ENCODE measurements at places on chromosomes 13 and 19. TPM values are rescaled to one million over a fixed set of nuclear protein-coding genes. Genes with fewer than 3 reads are reported as not detected.

DNA sequence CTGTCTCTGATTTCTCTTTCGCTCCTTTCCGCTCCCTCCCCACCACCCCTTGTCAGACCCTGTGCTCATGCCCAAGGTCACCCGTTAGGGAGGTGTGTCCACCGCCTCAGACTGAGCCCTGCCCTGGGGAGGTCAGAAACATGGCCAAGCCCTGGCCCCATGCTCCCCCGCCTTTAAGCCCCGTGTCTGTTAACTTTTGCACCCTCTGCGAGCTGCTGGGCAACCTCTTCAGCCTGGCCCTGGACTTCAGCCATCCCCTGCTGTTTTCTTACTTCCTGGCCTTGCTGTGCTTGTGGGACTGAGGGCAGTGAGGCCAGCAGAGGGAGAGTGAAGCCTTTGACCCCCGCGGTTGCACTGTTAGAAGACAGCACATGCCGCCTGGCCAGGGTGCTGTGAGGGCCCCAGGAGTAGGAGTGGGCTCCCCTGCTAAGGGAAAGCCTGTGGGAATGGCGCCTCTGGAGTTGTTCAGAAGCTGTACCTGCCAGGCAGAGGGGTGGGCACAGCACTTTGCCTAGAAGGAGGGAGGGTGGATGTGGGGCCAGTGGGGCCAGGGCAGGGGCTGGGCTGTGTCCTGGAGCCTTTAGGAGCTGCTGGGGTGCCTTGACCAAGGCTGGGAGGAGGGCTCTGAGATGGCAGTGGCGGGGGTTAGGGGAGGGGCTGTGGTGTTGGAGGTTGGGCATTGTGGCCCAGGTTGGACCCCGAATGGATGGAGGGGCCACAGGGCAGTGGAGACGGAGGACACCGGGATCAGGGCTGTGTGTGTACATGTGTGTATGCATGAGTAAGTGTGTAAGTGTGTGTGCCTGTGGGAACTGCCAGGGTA is 7.9 kb downstream of the UPF1 start:
- H3K4me1 ChIP-seq: peaks cover 44% of the 10 kb centered on the region
- H3K4me3 ChIP-seq: peak overlapping the region; percentile 39
- DNase-seq: no peak
- H3K27ac ChIP-seq: peak overlapping the region; percentile 62
- no peaks in the 10 kb centered on the region for H3K27me3 ChIP-seq

DNA sequence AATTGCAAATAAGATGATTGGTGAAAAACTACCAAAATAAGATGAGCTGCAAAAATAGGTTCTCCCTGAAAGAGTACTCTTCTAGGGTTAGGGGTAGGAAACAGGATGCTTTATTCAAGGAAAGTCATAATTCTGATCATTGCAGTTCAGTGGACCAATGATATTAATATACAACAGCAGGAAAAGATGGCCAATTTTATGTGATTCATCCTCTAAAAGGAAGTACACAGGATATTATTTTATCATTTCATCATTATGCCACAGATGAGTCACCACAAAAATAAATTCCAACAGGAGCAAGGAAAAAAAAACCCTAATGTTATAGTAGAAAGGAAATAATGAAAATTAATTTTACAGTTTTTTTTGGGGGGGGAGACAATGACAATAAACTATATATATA is 205.0 kb downstream of the NALCN start:
- H3K4me3 ChIP-seq: no peak overlapping the region
- no peaks in the 10 kb centered on the region for H3K36me3 ChIP-seq
- no peak for DNase-seq

DNA sequence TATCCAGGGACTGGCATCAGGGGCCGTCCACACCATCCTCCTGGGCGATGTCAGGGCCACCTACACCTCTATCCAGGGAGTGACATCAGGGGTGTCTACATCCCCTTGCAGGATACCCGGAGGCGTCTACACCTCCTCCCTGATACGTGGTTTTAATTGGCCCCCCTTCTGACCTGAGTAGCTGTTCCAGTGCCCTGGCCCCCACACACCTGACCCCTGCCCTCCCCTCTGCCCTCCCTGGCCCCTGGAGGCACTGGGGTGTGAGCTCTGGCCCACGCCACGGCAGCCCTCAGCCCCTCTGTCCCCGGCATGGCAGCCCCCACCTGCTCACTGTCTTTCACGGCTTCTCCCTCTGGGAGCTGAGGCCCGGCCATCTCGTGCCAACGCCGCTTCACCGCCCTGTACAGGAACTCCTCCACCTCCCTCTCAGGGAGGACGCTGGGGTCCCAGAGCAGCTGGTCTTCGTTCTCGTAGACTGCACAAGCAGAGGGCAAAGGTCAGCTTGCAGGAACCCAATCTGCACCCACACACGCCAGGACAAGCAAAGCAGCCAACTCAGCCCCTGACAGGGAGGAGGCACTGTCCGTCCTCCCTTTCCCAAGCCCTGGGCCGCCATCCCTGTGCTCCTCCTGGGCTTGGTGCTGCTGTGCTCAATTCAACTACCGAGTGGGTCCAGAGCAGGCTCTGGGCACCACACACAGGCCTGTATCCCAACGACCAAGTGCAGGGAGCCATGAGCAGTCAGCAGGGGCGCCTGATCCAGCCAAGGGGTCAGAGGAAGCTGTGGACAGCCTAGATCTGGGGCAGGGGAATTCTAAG is 22.2 kb upstream of the PLPP2 start:
- H3K4me1 ChIP-seq: no peaks in the 10 kb centered on the region
- no peak overlapping the region for H3K27ac ChIP-seq
- DNase-seq: no peak
- H3K4me3 ChIP-seq: no peak overlapping the region
- H3K27me3 ChIP-seq: no peaks in the 10 kb centered on the region

DNA sequence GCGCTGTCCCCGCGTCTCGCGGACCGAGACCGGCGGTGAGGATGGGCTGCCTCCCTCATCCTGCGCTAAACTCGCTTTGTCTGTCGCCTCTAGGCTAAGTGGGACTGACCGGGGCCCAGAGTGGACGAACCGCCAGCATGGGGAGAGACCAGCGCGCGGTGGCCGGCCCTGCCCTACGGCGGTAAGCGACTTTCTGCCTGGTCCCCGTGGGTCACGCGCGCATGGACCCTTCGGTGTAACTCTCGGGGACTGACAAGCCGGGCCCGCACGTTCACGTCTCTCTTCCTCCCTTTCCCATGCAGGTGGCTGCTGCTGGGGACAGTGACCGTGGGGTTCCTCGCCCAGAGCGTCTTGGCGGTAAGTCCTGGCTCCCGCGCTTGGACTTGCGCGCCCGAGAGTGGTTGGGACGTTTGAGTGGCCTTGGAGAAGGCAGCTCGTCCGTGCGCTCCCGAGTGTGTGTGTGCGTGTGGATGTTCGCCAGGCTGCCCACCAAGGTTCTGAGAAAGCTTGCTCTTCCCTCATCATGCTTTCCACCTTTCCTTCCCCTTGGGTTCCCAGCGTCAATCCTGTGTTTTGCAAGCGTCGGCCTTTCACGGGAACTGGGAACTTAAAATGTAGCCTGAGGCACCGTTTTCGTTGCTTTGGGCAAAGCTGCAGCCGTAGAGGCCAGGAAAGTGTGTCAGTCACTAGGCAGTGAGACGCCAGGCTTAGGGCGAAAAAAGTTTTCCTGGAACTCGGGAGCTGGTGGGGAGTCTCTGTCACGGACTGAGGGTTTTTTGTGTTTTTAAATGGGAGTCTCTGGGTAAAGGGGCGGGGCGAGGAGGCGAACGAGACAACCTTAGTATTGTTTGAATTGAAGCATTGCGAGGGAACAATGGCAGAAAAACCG is 927 bp downstream of the COL4A2 start:
- H3K36me3 ChIP-seq: no peaks in the 10 kb centered on the region
- H3K27ac ChIP-seq: no peak overlapping the region
- no peak overlapping the region for H3K4me3 ChIP-seq
- no peak for DNase-seq

SIGLEC14 gene
- total RNA-seq: 6.8 TPM
